ENCODE measurements at places on chromosomes 16 and 17.
A peak's percentile ranks its signal among the peaks of the same experiment; 100 is the strongest.

GRCh38 chr17:15907290-15907689 is 37.6 kb upstream of the ADORA2B start:
- no peak for DNase-seq

- DNase-seq: no peak
These were observed 1.1 kb downstream of the SLFN13 start for GRCh38 chr17:35447499-35447898.

DNA sequence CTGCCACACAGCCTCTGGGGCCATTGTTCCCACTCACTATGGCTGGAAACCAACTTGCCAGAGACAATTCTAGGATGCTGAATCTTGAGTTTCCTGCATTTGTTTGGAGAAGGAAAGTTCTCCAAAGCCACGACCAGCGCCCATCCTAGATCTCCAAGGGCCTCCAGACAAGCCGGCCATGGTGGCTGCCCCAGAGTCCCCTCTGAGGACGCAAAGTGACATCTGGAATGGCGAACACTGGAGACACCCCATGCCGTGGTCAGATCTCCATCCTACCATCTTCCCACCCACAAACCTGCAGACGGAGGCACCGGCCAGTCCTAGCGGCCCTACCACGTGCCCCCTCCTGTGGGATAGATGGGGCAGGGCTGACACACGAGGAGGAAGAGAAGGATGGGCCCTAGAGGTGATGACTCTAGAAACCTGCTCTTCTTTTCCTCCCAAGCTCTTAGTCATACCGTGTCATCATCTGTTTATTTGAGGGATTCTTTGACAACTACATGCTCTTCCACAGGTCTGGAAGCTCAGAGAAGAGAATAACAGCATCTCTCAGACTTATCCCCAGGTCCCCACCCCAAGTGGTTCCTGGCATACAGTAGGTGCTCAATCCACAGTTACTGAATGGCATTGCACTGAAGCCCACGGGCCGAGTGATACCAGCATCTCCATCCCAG is 71.3 kb downstream of the MYH11 start:
- no peak for DNase-seq

DNA sequence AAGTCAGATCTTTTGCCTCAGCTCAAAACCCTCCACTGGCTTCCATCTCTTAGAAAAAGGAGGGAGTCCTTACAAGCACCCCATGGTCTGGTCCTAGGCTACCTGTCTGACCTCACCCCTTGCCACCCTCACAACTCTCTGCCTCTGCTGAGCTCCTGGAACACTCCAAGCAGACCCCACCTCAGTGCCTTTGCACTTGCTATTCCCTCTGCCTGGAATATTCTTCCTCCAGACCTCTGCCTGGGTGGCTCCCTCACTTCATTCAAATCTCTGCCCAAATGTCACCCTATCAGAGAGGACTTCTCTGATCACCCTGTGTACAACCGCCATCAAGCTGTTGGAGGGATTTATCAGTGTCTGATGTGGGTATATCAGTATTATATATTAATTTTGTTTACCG is 37.4 kb downstream of the PMFBP1 start:
- no peak for DNase-seq

DNA sequence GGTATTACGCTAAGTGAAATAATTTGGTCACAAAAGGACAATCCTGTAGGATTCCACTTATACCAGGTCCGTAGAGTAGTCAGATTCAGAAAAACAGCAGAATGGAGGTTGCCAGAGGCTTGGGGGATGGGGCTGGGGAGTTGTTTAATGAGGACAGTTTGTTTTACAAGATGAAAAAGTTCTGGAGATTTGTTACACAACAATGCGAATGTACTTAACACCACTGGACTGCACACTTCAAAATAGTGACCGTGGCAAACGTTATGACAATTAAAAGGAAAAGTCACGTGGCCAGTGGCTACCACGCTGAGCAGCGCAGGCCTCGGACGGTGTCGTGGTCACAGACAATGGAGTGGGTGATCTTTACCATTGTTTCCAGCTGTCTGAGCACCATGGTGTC is 338.1 kb downstream of the SEC14L1 start:
- DNase-seq: no peak

GRCh38 chr17:58381124-58382035 is 29.4 kb upstream of the SUPT4H1 start:
- DNase-seq: no peak

DNA sequence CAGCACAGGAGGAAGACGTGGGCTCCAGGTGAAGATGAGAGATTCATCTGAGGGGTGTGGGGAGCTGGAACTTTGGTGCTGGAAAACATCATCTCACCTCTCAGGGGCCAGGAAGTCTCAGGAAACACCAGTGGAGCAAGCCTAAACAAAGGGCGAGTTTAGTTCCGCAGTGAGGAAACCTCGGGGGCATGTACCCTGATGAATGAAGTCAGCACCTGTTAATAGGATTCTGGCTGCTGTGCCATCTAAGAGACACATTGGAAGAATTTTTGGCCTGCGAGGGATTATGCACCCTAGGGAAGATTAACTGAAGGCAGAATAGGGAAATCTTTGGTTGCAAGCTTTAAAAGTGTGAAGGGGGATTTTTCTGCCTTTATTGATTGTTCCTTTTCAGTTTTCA is 94.7 kb upstream of the CACNG5 start:
- no peak for DNase-seq

DNA sequence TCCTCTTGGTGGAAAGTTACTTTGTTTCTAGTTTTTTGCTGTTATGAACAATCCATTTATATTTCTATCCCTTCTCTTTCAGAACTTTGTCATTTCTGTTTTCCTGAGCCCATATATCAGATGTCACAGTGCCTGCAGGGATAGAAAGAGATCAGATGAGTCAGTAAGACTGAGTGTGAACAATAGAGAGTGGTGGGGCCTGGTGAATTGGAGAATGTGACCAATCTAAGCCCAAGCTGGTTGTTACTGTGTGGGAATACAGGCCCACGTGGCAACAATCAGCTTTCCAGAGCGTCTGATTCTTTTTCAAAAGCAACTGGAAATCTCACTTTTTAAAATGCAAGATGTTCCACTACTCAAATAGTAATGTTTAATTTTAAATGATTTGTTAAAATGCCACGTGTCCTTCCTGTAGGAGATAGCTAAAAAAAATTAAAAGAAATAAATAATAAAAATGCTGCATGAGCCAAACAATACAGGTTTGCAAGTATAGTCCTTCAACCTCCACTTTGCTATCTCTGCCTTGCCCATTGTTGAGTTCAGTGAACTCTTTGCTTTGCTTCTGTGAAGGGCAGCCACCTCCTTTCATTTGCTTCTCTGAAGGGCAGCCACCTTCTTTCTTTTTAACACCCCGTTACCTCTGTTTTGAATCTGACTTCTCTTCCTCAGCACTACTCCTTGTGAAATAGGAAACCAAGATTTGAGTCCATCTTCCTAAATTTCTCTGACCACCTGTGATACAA is 9.6 kb downstream of the DCTN5 start:
- no peak for DNase-seq

GRCh38 chr17:40363111-40363827 is 1.3 kb downstream of the GJD3 start:
- no peak for DNase-seq

GRCh38 chr16:53511403-53512280 is 8.6 kb upstream of the AKTIP start:
- DNase-seq: no peak

GRCh38 chr16:57544124-57544653 is 1.7 kb downstream of the ADGRG5 start:
- DNase-seq: no peak

DNA sequence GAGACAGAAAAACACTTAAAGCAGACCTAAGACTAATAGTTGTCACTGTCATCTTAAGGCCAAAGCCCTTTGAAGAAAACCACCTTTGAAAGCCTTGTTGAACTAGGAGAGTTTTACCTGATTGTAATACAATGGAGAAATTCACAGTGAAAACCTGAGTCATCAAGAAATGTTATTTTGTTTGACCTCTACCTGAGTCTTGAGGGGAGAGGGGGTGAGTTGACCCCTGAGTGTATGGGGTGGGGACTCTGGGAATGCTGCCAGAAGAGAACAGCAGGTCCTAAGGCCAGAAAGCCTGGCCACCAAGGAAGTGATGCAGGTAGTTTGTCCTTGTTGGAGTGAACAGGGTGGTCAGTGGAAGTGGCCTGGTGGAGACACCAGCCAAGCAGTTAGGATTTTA is 204.3 kb downstream of the SPECC1 start:
- no peak for DNase-seq

DNA sequence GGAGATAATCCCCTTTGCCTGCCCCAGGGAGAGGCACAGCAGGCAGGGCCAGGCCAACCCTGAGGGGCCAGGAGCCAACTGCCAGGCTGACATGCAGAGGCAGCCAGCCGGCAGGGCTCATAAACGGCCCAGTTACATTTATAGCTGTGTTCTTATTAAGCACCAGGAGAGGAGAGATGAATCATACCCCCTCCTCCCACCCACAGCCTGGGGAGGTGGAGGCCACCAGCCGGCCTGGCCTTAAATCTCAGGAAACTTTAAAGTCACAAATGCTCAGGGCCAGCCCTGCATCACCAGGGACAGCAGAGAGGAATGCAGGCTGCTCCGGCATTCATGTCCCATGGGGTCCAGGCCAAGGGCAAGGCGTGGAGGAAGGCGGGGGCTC is 177.2 kb downstream of the TMEM132E start:
- DNase-seq: no peak

- no peak for DNase-seq
These were observed 1.2 kb upstream of the KATNB1 start for GRCh38 chr16:57734308-57734924.

DNA sequence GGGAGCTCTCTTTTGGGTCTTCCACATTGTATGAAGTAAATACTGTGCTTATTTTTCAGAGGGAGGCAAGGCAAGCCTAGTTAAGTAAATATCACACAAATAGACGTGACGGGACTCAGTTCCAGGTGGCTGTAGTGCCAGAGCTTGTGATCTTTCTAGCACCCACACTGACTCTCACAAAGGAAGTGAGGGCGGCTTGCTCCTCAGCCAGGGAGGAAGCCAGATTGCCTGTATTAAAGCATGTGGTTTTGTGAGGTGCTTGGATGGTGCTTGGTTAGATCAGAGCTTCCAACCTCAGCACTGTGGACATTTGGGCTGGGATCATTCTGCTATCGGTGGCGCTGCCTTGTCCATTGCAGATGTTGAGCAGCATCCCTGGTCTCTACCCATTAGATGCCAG is 80.1 kb downstream of the VAT1L start:
- DNase-seq: no peak

DNA sequence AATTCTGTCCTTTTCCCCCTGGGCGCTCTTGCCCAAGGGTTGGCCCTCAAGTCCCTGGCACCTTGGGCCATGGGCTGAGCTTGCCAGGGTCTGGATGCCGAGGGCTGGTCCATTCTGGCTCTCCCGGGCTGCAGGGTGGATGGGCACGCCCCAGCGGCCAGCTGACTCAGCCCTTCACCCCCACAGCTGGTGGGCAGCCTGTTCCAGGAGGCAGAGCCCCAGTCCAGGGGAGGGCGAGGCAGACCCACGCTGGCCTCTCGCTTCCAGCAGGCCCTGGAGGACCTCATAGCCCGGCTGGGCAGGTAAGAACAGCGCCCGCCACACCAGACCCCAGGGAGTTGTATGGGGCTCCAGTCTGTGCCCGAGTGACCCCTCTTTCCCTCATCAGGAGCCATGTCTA is 15.0 kb downstream of the MYO15B start:
- no peak for DNase-seq

- DNase-seq: no peak
These were observed 573 bp downstream of the CDT1 start for GRCh38 chr16:88804173-88804551.

DNA sequence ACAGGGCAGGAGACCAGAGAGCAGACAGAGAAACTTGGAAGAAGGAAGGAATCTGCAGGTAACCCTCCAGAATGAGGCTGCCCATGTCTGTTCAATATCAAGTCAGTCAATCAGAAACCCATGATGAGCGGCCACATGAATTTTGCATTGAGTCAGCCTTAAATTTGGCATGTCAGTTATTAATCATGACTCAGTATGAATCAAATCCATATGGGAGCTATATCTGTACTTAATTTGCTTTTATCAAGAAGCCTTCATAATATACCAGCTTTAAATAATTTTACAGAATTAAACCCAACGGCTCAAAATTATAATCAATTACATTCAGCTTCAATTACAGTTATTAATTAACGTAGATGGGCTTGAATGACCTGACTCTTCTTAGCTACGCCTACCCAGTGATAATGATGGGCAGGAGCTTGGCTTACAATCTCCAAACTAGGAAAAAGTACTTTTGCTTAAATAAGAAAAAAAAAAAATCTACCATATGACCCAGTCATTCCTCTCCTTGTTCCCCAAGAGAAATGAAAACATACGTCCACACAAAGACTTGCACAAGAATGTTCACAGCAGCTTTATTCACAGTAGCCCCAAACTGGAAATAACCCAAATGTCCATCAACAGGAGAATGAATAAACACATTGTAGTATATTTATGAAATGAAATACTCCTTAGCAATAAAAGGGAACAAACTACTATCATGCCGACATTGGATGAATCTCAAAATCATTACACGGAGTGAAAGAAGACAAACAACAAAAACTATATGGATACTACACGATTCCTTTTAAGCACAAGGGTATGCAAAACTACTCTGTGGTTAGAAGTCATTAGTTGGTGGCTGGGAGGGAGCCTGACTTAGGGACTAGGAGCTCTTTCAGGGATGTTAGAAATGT is 48.6 kb downstream of the SLC39A11 start:
- DNase-seq: no peak

GRCh38 chr16:68319185-68319908 is 8.5 kb downstream of the PRMT7 start:
- peak; percentile 59 for DNase-seq

GRCh38 chr16:4987580-4988374 is 29.6 kb downstream of the SEC14L5 start:
- DNase-seq: no peak

DNA sequence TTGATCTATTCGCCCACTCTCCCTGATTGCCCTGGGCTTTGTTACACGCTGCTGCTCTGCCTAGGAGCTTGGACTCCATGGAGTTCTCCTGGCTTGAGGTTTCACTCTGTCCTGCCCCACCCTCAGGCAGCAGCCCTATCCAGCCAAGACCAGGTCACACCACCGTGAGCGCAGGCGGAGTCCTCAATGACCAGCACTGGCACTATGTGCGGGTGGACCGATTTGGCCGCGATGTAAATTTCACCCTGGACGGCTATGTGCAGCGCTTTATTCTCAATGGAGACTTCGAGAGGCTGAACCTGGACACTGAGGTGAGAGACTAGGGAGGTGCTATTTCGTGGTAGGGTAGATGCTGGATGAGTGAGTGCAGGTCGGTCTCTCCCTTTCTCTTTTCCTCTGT is 3.5 kb downstream of the CNTNAP1 start:
- DNase-seq: no peak

All from stimulated activated CD4-positive, alpha-beta T cell treated with anti-CD3 and anti-CD28 coated beads, Interleukin-15, amount 100 ng/mL, for 48 hours (primary cell).